ENCODE measurements at places on chromosomes 13 and 19. TPM values are rescaled to one million over a fixed set of nuclear protein-coding genes. Genes with fewer than 3 reads are reported as not detected.

The LILRB5 gene
- not detected for polyA plus RNA-seq

The MISP3 gene
- polyA plus RNA-seq, result 25.6 TPM

The MBD3L4 gene
- not detected for polyA plus RNA-seq

The RYR1 gene
- polyA plus RNA-seq, result 0.71 TPM

The DBP gene
- 23.3 TPM for polyA plus RNA-seq

The PROSER1 gene
- 18.3 TPM for polyA plus RNA-seq

The CABP5 gene
- polyA plus RNA-seq, result not detected

The NPHS1 gene
- 0.37 TPM for polyA plus RNA-seq

The SMAD9 gene
- 37.1 TPM for polyA plus RNA-seq

The USP12 gene
- 8.2 TPM for polyA plus RNA-seq

The DAND5 gene
- 0.07 TPM for polyA plus RNA-seq

The ADPRHL1 gene
- 78.2 TPM for polyA plus RNA-seq

The ADGRE1 gene
- polyA plus RNA-seq, result not detected

The CPB2 gene
- not detected for polyA plus RNA-seq

The PGLYRP1 gene
- 0.20 TPM for polyA plus RNA-seq

The ASPDH gene
- not detected for polyA plus RNA-seq

The ZNF208 gene
- not detected for polyA plus RNA-seq

The PLIN3 gene
- polyA plus RNA-seq, result 144 TPM

The PSENEN gene
- 173 TPM for polyA plus RNA-seq

The WTIP gene
- 13.6 TPM for polyA plus RNA-seq

The ZNF738 gene
- 47.1 TPM for polyA plus RNA-seq

The SPACA7 gene
- not detected for polyA plus RNA-seq
